ENCODE measurements at places on chromosomes 7 and 10.
A peak's percentile ranks its signal among the peaks of the same experiment; 100 is the strongest.

DNA sequence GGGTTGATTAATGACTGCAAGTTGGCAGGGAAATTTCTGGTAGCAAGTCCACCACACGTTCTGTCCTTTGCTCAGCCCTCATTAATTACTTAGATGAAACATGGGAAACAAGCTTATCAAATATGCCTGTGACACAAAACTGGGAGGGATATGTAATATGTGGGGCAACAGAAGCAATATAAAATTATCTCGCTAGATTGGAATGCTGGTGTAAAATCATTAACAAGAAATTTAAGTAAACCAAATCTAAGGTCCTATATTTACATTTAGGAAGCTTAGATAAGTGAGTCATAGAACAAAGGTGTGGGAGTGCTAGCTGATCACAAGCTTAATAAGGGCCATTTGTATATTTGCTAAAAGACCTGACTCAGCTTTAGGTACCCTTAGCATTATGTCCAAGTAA, 23.5 kb downstream of the TRPV5 start:
- DNase-seq, result no peak

DNA sequence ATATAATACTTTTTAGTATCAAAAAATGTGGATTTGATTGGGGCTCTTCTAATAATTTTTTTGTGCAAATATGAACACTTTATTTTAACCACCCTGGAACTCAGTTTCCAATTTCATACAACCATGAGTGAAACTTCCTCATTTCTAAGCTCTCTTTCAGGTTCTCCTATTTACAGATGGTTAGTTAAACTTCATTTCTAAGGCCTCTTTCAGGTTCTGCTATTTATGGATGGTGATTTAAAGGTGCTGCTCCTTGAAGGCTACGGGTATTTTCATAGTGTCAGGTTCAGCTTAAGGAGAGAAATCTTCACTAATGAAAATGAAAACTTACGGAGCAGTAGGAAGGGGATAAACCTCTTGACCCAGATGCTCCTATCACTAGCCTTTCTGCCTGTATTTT, 568.3 kb downstream of the KIF20B start:
- DNase-seq, result no peak

DNA sequence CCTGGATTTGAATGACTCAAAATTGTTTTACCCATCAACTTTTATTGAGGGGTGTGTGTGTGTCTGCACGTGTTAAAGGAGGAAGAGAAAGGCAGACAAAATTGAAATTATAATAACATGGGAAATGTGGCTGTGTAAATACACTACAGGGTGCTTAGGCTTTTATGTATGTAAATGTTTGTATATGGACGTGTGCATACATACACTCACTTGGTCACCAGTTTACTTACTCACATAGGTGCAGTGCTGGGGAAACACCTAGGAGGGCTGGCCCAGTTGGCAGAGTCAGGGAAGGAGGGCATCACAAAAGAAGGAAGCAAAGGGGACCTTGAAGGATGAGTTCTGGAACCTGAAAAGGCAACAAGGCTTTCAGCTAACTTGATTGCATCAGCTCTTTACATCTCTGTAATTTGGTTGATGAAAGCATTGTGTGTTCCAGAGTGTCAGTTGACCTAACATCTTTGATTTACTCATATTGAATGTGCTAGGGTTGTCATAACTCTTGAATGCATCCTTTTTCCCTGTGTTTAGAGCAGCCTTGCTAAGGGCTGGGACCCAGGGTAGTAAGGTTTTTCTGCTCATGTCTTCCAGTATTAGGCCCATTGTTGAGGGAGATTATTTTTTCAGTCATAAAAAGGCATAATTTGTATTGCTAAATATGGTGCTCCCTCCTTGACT, 10.2 kb downstream of the WDR11 start:
- no peak for DNase-seq

DNA sequence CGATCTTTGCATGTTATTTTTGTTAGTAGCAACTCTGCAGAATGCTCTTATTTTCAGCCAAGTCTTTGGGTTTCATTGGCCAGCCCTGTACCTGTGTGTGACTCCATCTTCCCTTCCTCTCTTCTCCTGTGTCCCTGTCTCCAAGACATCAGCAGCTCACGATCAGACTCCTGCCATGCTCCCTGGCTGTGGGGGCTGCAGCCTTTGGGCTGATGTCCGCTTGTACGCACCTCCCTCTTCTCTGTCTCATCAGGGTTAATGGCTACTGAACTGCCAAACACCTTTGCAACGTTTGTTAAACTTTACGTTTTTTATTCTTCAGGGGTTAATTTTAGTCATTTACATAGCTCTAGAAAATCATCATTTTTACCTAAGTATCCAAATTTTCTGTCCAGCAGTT, 103.5 kb upstream of the RET start:
- DNase-seq, result no peak

DNA sequence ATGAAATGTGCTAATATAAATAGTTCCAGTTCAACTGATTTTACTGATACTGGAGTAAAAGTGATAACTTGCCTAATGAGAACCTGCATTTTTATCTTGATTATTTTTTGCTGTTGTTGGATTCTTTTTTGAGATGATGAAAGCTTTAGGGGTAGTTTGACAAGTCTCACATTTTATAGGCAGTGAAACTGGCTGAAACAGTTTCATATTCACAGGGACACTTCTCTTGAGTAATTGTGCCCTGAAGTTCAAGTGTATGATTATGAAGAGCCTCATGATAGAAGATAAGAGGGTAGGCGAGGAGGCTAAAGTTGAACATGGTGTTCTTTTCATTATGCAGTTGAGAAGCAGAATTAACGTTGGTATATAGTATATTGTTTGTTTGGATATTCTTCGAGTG, 5.1 kb downstream of the AUTS2 start:
- DNase-seq, result no peak

- DNase-seq, result no peak
Observed at GRCh38 chr7:80087051-80087770, 47.4 kb upstream of the GNAI1 start.

- DNase-seq, result no peak
Observed at GRCh38 chr10:98610836-98611235, 164.1 kb upstream of the HPS1 start.

DNA sequence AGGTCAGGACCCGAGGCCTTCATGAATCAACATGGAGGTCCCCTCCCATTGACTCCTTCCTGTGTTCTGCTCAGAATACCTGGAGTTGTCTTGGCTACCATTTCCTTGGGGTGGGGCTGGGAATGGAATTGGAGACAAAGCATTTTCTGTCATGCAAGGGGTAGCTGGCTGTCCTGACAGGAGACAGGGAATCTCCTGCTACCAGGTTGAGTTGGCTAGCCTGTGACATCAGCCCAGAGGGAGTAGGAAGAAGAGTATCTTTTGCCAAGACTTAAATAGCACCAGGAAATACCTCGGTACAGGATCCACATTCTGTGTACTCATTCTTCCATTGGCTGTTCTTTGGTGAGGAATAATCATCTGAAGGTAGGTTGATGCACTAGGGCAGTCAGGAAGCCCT, 4.9 kb downstream of the ZDHHC16 start:
- DNase-seq, result no peak

- peak; percentile 75 for DNase-seq
Observed at GRCh38 chr10:114504769-114505579, 100.7 kb upstream of the AFAP1L2 start.

DNA sequence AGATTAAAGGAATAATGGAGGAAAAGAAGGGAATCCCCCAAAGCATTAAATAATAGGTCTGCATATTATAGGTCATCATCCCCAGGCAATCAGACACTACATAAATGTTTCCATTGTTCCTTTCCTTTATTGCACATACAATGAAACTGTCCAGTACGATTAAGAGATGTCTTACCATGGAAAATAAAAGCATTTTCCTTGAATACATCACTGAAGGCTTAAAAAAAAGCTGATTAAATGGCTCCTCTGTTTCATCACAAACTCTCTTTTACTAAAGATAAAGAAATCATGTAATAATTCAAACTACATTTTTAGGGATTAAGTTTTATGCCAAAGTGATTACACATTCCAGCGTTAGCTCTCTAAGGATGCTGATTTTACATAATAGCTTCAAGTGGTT, 316.0 kb downstream of the AGMO start:
- DNase-seq, result no peak

- no peak for DNase-seq
Observed at GRCh38 chr7:50867034-50867356, 84.3 kb upstream of the GRB10 start.

GRCh38 chr7:96400518-96400917, 78.6 kb upstream of the SLC25A13 start:
- DNase-seq, result no peak

DNA sequence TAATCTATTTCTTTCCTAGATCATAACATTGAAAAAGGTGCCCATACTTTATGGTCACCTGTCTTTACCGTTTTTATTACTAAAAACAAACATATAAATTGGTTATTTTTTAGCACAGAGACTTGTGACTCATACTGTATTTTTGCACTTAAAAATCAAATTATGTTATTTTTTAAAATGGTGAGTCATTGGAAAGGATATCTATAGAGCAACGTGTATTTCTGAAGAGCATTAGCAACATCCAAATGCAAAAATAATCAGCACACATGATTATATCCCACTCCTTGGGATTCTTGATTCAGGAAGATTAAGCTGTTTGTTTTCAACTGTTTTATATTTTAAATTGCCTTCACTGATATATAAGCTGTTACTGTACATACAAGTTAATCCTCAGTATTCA, 40.7 kb upstream of the FMC1 start:
- DNase-seq, result no peak

DNA sequence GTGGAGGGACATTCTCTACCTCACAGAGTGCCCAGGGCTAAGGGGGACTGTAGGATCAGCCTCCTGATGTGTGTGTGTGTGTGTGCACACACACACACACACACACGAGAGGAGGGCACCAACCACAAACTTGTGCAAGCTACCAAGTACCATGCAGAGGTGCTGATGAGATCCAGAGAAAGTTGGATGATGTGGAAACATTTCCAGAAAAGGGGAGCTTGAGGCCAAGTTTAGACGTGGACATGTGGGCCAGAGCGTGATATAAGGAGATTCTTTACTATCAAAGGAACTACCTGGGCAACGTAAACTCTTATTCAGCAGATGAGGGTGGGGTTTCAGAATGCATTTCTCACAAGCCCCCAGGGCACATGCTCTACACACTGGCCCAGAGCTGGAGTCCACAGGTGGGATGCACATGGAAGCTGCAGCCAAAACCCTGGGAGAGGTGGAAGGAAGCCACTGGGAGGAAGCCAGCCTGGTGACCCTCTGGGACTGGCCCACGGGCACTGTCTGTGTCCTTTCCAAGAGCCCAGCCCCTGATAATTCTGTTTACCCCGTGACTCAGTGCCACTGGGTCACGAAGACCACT, 53.5 kb downstream of the DLG5 start:
- DNase-seq, result no peak

- DNase-seq, result no peak
Observed at GRCh38 chr10:125756853-125757487, 18.7 kb downstream of the MMP21 start.

- no peak for DNase-seq
Observed at GRCh38 chr7:32890793-32891042, 842 bp downstream of the KBTBD2 start.

DNA sequence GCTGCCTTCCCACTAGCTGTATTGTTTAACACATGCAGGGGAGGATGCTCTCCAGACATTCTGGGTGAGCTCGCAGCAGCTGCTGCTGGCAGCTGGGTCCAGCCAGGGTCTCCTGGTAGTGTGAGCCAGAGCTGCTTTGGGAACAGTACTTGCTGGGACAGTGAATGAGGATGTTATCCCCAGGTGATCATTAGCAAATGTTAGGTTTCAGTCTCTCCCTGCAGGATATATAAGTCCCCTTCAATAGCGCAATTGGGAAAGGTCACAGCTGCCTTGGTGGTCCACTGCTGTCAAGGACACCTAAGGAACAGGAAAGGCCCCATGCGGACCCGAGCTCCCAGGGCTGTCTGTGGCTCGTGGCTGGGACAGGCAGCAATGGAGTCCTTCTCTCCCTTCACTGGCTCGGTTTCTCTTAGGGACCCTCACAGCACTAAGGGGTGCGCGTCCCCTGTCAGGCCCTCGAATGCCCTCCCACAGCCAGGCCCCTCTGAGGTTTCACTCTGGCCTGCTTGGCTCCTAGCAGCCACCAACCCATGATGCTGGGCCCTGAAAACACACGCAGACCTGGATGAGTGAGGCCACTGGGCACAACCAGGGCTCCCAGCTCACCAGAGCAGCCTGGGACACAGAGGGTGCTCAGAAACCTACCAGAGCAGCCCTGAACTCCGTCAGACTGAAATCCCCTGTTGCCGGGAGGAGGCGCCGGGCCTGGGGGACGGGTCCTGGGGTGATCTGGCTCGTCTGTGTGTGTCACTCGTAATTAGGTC, 173.0 kb upstream of the LANCL2 start:
- DNase-seq, result no peak

DNA sequence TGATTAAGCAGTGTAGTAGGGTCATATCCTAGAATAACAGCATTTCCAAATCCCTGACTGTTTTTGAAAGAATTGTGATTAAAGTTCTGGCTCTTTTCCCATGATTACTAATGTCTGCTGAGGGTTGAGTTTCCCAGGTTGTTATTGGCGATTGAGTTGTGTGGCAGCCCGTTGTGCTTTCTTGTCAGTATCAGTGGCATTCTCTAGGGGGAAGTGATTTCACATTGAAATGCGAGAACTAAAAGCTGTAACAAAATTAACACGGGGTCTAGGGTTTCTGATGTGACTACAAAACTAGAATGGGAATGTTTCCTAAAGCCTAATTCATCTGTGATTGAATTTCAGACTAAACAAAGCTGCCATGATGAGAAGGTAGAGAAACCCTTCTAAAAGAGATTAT, 349.4 kb downstream of the EXOC4 start:
- peak; percentile 4 for DNase-seq

DNA sequence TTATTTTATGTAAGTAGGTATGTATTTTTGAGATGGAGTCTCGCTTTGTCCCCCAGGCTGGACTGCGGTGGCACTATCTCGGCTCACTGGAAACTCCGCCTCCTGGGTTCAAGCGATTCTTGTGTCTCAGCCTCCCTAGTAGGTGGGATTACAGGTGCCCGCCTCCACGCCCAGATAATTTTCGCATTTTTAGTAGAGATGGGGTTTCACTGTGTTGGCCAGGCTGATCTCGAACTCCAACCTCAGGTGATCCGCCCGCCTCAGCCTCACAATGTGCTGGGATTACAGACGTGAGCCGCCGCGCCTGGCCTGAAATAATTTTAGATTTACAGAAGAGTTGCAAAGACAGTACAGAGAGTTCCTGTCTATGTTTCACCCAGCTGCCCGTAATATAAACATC, 37.5 kb downstream of the PFKFB3 start:
- DNase-seq, result no peak

GRCh38 chr10:125144693-125145623, 15.4 kb downstream of the CTBP2 start:
- no peak for DNase-seq

DNA sequence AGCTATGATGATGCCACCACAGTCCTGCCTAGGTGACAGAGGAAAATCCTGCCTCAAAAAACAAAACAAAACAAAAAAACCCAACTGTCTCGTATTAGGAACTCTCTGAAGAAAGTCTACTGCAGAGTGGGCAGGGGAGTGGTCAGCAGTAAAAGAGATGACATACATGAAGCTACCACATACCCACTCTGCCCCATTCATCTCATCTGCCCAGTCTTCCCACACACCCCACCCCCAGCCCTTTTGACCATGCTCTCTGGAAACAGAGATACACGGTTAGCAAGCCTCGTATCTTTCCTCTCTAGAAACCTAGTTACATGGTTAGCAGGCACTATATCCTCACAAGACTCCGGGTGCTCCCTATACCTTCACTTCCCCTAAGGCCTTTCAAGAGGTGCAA, 8.3 kb downstream of the SLC37A3 start:
- DNase-seq, result no peak

- DNase-seq, result no peak
Observed at GRCh38 chr7:23680414-23681405, 711 bp downstream of the FAM221A start.

Measured in epithelial cell of proximal tubule (primary cell).